ENCODE measurements at places on chromosomes 5 and 9. TPM values are rescaled to one million over a fixed set of nuclear protein-coding genes. Genes with fewer than 3 reads are reported as not detected.
A peak's percentile ranks its signal among the peaks of the same experiment; 100 is the strongest.

DNA sequence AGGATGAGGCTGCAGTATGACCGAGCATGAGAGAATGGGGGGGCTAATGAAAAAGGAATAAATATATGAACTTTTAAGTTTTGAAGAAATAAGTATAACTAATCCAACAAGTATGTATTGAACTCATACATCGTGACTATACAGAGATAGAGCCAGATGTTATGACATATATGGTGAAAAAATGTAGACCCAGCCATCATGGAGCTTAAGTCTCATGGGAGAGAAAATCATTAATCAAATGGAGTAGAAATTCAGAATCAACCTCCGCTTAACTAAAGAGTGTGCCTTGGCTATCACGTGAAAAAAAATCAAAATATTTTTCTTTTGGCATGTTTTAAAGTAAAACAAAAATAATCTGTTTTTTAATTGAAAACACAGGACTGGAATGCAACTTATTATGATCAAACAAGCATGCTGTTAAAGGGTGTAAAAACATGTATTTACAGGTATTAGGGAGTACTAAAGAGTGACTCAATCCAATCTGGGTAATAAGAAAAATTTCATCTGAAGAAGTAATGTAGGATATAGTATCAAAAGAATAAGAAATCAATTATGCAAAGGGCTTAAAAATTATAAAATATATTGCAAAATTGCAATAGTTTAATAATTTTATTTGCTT is 868.5 kb upstream of the NUDT12 start:
- no peaks in the 10 kb centered on the region for H3K36me3 ChIP-seq
- no peaks in the 10 kb centered on the region for H3K27me3 ChIP-seq
- no peak overlapping the region for H3K4me3 ChIP-seq
- H3K27ac ChIP-seq = no peak overlapping the region
- no peak for DNase-seq

TAF11L14 gene
- not detected for total RNA-seq

SPEF2 gene
- total RNA-seq = 19.1 TPM

DNA sequence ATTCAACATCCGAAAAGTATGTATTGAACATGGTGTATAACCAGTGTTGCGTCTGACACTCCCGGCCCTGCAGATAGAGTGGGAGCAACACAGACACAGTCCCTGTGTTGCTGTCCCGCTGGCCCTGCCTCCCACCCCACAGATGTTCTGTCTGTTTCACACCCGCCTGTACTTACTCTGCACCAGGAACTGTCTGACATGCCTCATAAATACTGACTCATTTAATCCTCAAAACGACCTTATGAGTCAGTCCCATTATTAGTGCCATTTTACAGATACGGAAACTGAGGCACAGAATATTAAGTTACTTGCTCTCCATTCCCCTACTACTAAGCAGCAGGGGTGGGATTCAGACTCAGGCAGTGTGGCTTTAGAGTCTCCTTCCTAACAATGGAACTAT is 109.8 kb upstream of the NFIL3 start:
- H3K27ac ChIP-seq = no peak overlapping the region
- H3K4me3 ChIP-seq = no peak overlapping the region
- no peak for DNase-seq
- no peaks in the 10 kb centered on the region for H3K4me1 ChIP-seq
- H3K36me3 ChIP-seq = no peaks in the 10 kb centered on the region

GRCh38 chr9:127557998-127558546 is 54.0 kb upstream of the STXBP1 start:
- no peak overlapping the region for H3K27ac ChIP-seq
- DNase-seq = no peak
- peak overlapping the region; percentile 36 for H3K4me3 ChIP-seq
- peaks cover 50% of the 10 kb centered on the region for H3K4me1 ChIP-seq
- no peaks in the 10 kb centered on the region for H3K27me3 ChIP-seq
- no peaks in the 10 kb centered on the region for H3K36me3 ChIP-seq

DNA sequence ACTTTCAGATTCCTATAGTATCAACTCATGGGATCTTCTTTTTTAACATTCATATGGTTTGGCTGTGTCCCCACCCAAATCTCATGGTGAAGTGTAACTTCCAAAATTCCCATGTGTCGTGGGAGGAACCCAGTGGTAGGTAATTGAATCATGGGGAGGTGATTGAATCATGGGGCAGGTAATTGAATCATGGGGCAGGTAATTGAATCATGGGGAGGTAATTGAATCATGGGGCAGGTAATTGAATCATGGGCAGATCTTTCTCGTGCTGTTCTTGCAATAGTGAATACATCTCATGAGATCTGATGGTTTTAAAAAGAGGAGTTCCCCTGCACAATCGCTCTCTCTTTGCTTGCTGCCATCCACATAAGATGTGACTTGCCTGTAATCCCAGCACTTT is 21.8 kb upstream of the AGGF1 start:
- H3K36me3 ChIP-seq = no peaks in the 10 kb centered on the region
- no peak overlapping the region for H3K27ac ChIP-seq
- no peak for DNase-seq
- H3K27me3 ChIP-seq = peaks cover 38% of the 10 kb centered on the region
- peaks cover 9% of the 10 kb centered on the region for H3K4me1 ChIP-seq
- H3K4me3 ChIP-seq = no peak overlapping the region

CTNNAL1 gene
- total RNA-seq = 22.1 TPM

- no peak for DNase-seq
- no peak overlapping the region for H3K27ac ChIP-seq
- H3K36me3 ChIP-seq = no peaks in the 10 kb centered on the region
- H3K4me1 ChIP-seq = peaks cover 43% of the 10 kb centered on the region
These were observed 123.1 kb downstream of the TLE4 start for GRCh38 chr9:79694676-79695400.

GRCh38 chr5:172946146-172946545 is 13.1 kb upstream of the RPL26L1 start:
- H3K36me3 ChIP-seq = no peaks in the 10 kb centered on the region
- DNase-seq = no peak
- H3K27me3 ChIP-seq = no peaks in the 10 kb centered on the region
- H3K27ac ChIP-seq = no peak overlapping the region
- H3K4me1 ChIP-seq = no peaks in the 10 kb centered on the region

DNA sequence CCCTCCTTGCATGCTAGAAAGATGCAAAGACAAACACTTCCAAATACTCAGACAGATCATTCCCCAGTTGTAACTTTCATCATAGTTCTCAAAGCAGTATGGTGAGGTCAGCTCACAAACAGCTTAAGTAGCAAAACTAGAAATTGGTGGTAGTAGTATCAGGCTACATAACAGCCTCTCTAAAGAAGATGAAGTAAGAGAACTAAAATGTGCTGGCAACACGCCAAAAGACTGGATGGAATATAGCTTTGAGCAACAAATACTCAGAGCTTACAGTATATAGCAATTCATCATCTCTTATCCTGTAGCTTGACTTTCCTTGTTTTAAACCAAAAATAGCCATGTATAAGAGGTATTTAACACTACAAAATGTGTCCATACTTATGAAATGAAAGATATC is 7.5 kb downstream of the PFDN1 start:
- H3K27ac ChIP-seq = peak overlapping the region; percentile 4
- DNase-seq = peak; percentile 10
- H3K36me3 ChIP-seq = peaks cover 9% of the 10 kb centered on the region
- no peak overlapping the region for H3K4me3 ChIP-seq
- H3K4me1 ChIP-seq = peaks cover 59% of the 10 kb centered on the region

DNA sequence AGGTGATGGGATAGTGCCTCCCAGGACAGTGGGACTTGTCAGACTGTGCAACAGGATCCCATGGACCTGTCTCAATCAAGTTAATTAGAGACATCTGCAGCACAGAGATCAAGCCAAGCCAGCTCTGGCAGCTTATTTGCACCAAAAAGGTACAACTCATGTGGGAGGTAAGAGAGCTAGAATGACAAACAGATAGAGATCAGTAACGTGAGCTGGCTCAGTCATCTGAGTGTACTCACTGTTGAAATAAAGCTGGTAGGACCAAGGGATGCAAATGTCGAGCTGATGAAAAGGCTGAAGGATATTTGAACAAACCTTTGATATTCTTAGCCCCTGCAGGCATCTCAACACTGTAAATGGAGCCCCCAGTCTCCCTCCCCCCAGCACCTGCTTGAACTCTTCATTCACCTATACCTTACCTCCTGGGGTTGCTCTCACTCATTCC is 198.1 kb downstream of the EFNA5 start:
- peaks cover 7% of the 10 kb centered on the region for H3K4me1 ChIP-seq
- no peak for DNase-seq
- no peaks in the 10 kb centered on the region for H3K36me3 ChIP-seq
- no peak overlapping the region for H3K4me3 ChIP-seq
- no peaks in the 10 kb centered on the region for H3K27me3 ChIP-seq

- H3K4me1 ChIP-seq = no peaks in the 10 kb centered on the region
- H3K36me3 ChIP-seq = no peaks in the 10 kb centered on the region
- no peak overlapping the region for H3K4me3 ChIP-seq
- no peak overlapping the region for H3K27ac ChIP-seq
- no peak for DNase-seq
These were observed 592.9 kb downstream of the SEMA5A start for GRCh38 chr5:8953016-8953415.

DNA sequence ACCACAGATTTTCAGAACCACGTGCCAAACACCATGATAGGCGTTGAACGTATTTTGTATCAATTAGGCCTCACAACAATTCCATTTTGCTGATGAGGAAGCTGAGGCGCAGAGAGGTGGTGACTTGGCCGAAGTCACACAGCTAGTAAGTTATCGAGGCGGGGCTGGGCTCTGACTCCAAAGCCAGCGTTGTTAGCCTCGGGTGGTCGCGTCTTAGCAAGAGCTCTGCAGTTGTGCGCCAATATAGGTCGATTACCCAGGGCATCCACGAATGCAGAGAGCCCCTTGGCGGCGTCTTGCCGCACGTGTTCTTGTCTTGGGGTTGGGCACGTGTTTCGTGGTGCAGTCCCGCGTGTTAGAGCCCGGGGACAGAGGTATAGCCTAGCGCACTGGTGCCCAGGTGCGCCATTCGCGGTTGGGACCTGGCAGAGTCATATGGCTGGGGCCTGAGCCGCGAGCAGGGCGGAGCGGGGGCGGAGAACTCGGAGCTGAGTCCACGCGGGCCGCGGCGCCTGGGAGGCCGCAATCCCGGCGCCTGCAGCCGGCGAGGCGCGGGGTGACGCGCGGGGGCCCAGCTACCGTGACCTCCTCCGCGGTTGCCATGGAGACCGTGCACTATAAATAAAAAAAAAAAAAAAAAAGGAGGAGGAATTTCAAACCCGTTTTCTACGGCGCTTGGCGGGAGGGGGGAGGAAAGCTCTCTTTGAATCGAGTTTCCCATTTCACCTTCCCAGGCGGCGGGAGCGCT is 62.3 kb downstream of the CXXC5 start:
- peak overlapping the region; percentile 74 for H3K4me3 ChIP-seq
- no peaks in the 10 kb centered on the region for H3K36me3 ChIP-seq
- no peak overlapping the region for H3K27ac ChIP-seq

DNA sequence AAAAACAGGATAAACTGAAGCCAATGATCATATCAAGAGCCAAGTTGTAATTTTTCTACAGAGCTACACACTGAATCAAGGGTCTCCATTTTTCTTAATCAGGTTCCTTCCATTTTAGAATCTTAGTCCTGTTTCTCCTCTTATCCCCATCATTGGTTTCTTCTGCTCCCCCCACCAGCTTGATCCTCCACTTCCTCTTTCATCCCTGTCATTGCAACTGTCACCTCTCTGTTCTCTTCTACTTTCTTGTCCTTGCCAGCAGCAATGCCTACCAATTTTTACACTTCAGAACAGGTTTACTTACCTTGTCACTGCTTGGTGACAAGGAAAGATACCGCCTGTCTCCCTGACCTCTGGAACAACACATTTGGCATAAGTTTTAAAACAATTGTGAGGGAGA is 97.3 kb downstream of the CFAP90 start:
- peaks cover 40% of the 10 kb centered on the region for H3K27me3 ChIP-seq
- DNase-seq = no peak
- no peaks in the 10 kb centered on the region for H3K4me1 ChIP-seq
- H3K4me3 ChIP-seq = no peak overlapping the region

GRCh38 chr5:72066705-72067107 is 40.6 kb upstream of the MAP1B start:
- no peaks in the 10 kb centered on the region for H3K36me3 ChIP-seq
- no peak overlapping the region for H3K27ac ChIP-seq
- no peak overlapping the region for H3K4me3 ChIP-seq
- DNase-seq = no peak
- H3K4me1 ChIP-seq = no peaks in the 10 kb centered on the region

DNA sequence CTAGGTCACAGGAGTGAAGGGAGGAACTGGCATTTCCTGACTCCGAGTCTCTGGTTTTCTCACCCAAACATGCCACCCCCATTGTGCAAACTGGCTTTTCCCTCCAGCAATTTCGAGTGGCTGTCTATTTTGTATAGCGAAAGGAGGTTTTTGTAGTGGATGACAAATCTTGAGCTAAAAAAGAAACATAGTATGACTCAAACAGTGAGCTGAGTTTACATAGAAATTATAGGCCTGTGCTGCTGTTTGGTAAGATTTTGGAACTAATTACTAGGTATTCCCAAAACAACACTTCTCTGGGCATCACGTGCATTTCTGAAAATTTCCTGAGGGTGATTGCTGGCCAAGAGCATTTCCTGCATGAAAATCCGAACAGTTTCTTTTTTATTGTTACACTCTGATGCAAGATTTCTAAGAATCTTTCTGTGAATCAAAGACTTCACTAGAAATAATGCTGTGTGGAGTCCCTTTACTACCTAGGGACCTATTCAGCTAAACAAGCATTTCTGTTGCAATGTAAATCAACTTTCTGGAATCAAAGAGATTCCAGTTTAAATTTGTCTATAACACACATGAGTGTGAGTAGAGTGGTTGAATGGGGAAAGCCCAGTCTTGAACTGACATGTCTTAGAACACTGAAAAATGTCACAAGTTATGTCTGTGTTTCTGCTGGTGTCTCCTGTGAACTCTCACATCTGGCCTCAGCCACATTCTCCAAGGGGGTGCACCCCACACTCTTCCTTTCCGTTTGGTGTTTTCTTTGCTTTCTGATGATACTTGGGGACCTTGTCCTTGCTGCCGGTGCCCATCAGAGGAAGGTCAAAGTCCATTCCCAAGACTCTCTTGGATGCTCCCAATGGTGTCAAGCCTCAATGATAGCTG is 33.3 kb upstream of the DAPK1 start:
- H3K27ac ChIP-seq = peak overlapping the region; percentile 83
- peaks cover 35% of the 10 kb centered on the region for H3K4me1 ChIP-seq
- peak; percentile 45 for DNase-seq
- no peaks in the 10 kb centered on the region for H3K27me3 ChIP-seq

DNA sequence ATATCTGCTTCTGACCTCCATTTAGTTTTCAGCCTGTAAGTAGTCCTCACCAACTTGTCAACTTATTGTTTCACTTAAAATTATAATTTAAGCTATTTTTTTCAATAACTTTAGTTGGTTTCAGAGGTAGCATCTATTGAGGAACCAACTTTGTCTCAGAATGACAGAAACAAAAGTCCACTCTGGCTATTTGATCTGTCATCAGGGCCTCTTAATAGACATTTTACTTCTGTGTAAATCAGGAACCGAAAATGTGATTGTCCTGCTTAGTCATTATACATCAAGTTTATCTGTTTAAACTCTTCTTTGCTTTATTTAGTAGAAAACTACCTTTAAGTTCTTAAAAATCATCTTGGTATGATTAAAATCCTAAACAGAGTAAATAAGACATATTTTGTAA is 820.8 kb upstream of the EDIL3 start:
- no peaks in the 10 kb centered on the region for H3K27me3 ChIP-seq
- H3K36me3 ChIP-seq = peaks cover 3% of the 10 kb centered on the region
- no peaks in the 10 kb centered on the region for H3K4me1 ChIP-seq
- no peak for DNase-seq
- H3K27ac ChIP-seq = no peak overlapping the region

- DNase-seq = no peak
- H3K4me3 ChIP-seq = no peak overlapping the region
- H3K36me3 ChIP-seq = no peaks in the 10 kb centered on the region
- peaks cover 11% of the 10 kb centered on the region for H3K4me1 ChIP-seq
- H3K27me3 ChIP-seq = peaks cover 18% of the 10 kb centered on the region
- H3K27ac ChIP-seq = no peak overlapping the region
These were observed 162.2 kb downstream of the HSD17B3 start for GRCh38 chr9:96139592-96140295.
